ENCODE measurements at places on chromosomes 12 and 14.

- no peak for DNase-seq
These were observed 19.0 kb upstream of the LTBP2 start for GRCh38 chr14:74630881-74631690.

DNA sequence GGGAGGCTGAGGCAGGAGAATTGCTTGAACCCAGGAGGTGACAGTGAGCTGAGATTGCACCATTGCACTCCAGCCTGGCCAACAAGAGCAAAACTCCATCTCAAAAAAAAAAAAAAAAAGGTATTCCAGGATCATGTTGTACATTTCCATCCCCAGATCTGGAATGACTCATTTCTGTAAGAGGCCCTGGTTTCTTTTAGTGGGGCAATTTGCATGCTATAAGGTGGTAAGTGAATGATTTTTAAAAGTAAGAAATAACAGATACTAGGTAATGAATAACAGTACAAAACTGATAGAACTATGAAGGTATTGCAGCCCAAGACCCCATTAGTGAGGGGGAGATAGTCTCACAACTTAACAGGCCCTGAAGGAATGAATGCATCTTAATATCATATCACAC, 17.7 kb upstream of the ADCK1 start:
- no peak for DNase-seq

DNA sequence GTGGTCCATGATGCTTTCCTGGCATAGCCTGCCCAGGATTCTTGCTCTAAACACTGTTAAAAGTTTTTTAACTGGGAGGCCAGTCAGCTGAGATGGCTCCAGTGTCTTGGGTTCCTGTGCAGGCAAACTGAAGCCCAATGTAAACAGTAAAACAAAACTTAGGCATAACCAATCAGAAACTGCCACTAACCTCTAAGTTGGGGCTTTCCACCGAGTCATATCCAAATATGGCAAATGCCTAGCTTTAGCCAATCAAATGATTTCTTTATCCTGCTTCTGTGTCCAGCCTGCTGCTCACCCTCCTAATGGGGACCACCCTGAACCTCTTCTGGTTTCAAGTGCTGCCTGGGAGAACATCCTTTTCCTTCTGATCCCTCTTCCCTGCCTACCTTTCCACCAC, 277.9 kb downstream of the EMP1 start:
- no peak for DNase-seq

DNA sequence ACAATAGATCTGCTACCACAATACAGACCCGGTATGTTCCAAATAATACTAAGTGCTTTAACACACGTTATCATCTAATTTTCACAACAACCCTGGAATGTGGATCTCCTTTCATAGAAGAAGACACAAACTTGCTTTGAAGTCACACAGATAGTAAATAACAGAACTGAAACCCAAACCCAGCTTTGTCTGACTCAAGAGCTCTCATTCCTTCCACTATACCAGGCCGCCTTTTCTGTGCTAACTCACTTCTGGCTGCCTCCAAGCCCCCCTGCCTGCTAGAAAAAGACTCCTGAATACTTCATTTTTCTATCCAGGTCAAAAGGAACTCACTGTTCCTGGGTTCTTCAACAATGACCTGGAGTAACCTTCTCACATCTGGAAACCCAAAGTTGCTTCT, 37.8 kb downstream of the PRPF40B start:
- no peak for DNase-seq

- DNase-seq = no peak
These were observed 349.7 kb upstream of the DIO2 start for GRCh38 chr14:80560800-80561657.

GRCh38 chr12:97306147-97306546, 156.5 kb upstream of the RMST start:
- peak; percentile 41 for DNase-seq

DNA sequence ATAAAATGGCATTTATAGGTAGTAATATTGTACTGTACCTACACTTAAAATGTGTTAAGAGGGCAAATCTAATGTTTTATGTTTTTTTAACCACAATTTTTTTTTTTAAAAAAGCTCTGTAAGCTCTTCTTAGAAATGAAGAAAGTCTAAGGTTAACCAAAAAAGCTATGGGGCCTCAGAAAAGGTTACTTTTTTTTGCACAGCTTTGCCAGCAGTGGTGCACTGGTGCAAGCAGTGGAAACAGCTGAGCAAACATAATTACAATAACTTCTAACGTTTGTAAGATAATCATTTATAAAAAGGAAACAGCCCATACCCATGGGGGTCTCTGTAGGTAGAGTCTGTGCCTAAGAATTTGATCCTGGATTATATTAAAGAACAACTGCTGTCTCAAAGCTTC, 85.1 kb upstream of the NID2 start:
- peak; percentile 20 for DNase-seq

DNA sequence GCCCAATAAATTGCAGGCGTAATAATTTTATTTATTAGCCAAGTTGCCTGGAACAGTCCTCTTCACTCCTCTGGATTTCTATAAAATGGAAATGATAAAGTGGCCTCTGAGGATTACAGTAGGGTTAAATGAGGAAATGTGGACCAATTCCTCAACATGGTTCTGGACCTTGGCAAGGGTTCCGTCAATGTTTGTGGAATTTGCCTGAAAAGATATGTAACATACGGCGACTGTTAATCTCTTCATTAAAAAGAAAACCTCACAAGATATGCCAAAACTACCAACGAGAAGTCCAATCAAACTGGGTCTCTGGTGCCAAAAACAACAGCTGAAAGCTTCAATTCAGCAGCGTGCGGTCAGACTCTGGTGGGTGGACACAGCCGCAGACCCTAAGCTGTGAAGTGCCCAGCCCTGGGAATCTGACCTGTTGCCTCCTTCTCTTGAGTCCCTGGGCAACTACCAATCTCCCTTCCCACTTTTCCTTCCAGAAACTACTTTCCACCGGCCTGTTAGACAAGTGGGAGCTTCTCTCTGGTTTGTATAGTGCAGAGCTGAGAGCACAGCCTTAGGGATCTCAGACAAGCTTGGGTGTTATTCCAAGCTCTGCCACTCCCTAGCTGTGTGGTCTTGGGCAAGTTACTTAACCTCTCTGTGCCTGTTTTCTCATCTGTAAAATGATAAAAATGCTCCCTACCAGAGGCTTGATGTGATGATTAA, 190.5 kb upstream of the GSC start:
- DNase-seq = no peak

DNA sequence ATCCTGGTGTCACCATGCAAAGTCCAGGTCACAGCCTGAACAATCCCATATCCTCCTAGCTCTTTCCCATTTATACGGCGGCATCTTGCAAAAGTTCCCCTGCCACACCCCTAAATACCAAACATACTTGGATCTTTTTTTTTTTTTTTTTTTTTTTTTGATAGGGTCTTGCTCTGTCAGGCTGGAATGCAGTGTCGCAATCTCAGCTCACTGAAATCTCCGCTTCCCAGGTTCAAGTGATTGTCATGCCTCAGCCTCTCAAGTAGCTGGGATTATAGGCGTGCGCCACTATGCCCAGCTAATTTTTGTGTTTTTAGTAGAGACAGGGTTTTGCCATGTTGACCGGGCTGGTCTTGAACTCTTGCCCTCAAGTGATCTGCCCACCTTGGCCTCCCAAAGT, 451.3 kb downstream of the GLT1D1 start:
- no peak for DNase-seq

DNA sequence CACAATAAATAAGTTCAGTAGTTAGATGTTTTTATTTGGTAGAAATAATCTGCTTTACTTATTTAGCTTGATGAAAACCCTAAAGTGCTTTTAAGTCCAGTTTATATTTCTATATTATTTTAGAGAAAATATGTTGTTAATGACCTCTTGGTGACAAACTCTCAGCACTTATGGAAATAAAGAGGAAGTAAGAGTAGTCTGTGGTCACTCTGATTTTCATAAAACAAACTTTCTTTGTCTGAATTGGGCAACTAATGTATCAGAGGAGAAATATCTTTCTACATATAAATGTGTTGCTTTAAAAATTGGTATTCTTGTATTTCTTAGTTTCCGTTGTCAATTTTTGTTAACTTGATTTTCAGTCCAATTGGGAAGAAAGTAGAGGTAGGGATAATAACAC, 878.9 kb upstream of the SEL1L start:
- no peak for DNase-seq

DNA sequence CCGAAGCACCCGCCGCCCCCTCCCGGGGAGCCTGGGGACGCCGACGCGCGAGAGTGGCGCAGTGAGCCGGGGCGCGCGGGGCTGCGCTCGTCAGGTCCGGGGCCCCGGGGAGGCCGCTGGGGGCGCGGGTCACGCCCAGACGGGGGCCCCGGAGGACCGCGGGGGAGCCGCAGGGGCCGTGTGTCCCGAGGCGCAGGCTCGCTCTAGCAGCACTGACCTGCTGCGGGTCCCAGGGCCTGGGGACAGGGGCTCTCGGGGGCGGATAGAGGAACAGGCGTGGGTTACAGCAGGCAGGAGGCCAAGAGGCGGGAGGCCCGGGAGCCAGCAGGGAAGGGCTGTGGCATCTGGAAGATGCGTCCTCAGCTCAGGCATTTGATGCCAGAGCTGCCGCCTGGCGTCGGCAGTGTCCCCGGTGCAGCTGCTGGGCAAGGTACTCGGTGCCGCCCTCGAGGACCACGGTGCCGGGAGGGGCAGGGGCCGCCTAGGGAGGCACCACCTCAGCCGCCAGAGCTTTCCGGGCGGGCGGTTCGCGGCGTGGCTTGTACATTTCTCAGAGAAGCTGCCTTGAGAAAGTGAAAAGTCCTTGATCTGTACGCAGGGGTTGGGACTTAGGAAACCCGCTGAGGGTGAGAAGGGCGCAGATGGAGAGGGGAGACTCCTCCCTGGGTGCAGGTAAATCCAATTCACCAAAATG, 1.2 kb downstream of the WNT5B start:
- DNase-seq = peak; percentile 64

GRCh38 chr14:99747582-99748330, 45.5 kb upstream of the EML1 start:
- no peak for DNase-seq

DNA sequence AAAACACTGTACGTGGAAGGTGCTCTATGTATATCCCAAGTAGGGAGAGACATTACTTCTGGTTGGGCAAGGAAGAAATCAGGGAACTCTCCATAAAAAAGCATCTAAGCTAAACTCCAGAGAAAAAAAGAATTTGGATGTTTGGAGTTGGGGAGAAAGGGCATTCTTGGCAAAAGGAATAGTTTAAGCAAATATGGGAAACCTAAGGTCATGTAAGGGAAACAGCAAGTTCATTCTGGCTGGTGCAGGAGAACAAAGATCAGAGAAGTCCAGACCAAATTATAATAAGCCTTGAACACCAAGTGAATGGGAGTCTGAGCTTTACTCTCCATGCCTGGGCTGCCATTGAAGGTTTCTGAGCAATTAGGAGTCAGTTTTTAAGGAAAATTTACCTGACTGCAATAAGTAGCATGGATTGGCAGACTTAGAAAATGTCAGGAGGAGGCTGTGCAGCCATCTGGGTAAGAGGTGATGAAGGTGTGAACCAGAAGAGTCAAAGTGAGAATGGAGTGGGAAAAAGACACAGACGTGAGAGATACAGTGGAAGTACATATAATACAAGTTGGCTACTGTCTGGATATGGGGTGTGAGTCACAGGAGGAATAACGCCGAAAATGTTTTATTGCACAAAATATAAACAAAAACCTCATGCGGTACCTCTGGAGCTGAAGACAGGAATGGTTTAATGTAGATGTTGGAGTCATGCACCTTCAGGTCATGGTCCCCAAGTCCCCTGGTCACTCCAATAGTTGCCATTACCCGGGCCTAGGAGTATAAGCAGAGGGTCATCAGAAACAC, 222.6 kb downstream of the MON2 start:
- no peak for DNase-seq

DNA sequence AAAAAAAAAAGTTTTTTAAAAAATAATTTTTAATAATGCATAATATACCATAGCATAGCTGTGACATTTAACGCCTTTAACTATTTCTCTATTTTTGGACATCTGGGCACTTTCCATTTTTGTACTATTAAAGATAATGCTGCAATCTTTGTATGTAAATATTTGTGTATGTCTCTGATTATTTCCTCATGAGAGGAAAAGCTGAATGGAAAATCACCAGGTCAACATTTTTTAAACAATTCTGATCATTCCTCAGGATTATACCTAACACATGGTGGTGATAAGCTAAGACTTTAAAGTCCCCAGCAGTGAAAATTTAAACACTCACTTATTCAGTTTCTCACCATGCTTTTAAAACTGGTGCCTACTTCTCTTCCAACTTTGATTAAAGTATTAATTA, 31.3 kb upstream of the NR1H4 start:
- DNase-seq = no peak

- no peak for DNase-seq
These were observed 64.9 kb upstream of the KITLG start for GRCh38 chr12:88644946-88645702.

DNA sequence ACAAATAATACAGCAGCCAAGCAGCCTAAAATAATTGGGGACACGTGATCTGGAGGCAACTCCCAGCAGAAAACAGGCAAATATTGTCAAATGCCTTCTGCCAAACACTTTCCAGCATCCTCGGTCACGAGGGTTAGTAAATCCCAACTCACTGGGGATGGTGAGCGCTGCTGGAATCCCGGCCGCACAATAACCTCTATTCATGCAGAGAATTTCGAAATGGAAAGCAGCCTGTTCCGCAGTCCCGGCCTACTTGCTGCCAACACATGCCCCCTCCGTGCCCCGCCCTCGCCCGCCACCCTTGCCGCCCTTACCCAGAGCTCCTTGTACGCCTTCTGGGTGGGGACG, 62.2 kb downstream of the RFX4 start:
- DNase-seq = peak; percentile 69

GRCh38 chr12:114335607-114336006, 70.3 kb downstream of the TBX5 start:
- DNase-seq = no peak

GRCh38 chr12:66107451-66107915, 23.1 kb downstream of the LLPH start:
- DNase-seq = peak; percentile 76

- DNase-seq = no peak
These were observed 23.2 kb downstream of the HAL start for GRCh38 chr12:95972832-95973456.

- no peak for DNase-seq
These were observed 47.3 kb downstream of the WDR20 start for GRCh38 chr14:102187044-102187443.

- DNase-seq = no peak
These were observed at the start of gene MSRB3 for GRCh38 chr12:65278576-65279368. TSS of gene MSRB3 (plus strand) at chr12:65278683. CDS start at chr12:65308580, 29,897 bp downstream.

DNA sequence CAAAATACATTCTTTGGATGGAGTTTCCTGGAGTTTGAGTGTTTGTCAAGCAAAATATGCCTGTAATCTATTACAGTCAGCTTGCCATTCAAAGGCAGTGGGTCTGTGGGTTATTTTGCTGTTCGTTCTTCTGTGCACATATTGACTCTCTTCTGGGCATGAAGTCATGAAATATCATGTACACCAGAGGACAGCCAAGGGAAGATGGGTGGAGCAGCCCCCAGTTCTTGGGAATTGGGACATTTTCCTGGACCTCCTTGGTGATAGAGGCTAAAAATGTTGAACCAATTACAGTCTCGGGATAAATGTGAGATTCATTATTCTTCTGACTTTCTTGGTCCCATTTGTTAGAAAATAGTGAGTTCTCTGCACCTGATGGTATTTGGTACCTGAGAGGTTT, 89.1 kb downstream of the FOXN4 start:
- no peak for DNase-seq

Data from NCI-H2081 (cell line).